ENCODE measurements at places on chromosomes 2 and 18.

- no peak for DNase-seq
Measured at GRCh38 chr18:76131738-76132137, 363.3 kb downstream of the ZNF516 start.

DNA sequence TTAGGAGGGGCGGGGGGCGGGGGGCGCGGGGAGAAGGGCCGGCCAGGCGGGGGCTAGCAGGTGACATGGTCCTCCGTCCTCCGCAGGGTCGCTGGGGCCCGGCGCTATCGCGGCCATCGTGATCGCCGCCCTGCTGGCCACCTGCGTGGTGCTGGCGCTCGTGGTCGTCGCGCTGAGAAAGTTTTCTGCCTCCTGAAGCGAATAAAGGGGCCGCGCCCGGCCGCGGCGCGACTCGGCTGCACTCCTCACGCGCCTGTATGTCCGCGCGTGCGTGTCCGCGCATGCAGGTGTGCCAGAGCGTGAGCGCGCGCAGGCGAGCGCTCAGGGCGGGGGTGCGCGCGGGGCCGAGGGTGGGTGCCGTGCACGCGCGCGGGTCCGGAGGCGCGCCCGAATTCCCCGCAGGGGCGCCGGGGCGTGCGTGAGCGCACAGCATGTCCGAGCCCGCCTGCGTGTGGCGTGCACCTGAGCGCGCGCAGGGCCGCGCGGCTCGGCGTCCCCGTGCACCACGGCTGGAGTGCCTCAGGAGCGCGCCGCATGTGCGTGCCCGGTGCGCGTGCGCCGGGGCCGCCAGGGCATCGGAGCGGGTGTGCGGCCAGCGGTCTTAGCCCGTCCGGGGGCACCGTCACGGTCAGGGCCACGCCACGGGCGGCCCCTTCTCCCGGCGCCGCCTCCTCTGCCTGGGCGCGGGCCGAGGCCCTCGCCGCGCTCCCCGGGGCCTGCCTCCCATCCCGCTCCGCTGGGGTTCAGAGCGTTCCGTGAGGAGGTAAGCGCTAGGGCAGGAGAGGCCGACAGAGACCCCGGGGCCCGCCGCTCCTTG lies 6.3 kb downstream of the SNORC start:
- DNase-seq: no peak

- DNase-seq: no peak
Measured at GRCh38 chr2:206260188-206261012, 14.1 kb upstream of the ZDBF2 start.

- no peak for DNase-seq
Measured at GRCh38 chr2:7358865-7359447, 441.7 kb downstream of the RNF144A start.

- no peak for DNase-seq
Measured at GRCh38 chr2:7180638-7181370, 263.6 kb downstream of the RNF144A start.

DNA sequence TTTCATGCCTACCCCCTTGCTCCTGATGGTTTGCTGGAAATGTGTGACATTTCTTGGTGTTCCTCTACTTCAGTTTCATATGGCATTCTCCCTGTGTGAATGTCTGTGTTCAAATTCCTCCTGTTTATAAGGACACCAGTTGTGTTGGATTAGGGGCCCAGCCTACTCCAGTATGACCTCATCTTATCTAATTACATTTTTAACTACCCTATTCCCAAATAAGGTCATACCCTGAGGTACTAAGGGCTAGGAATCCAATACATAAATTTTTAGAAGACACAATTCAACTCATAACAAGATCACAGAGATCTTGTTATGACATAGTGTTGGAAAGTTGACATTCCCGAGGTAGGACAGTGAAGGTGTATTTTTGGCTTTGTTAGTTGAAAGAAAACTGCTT lies 5.5 kb downstream of the FAM210A start:
- no peak for DNase-seq

DNA sequence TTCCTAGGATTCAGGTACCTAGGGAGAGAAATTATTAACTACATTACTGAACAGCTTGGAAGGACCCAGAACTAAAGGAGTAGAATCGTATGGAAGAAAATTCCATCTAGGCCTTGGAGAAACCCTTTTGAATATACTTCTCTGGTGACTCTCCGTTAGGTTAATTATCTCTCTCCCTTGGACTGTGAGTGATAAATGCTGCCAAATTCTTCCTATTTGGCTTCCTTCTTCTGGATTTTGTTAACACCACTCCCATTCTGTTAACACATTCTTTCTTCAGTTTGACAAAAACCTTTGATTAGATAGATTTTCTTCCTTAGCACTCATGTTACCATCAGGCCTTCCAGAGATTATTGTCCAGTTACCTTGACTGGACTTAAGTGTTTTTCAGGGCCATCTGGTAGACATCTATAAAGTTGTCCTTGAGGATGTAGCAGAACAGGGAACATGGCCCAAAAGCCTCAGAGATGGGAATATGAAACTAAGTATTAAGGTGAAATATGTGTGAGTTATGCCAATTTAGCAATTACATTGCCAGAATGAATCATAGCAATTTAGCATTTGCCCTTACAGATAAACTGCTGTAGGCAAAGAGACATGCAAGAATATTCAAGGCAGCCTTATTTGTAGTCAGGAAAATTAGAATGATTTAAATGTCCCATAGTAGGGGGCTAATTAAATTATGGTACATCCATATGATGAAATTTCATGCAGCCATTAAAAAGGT lies 6.7 kb downstream of the CYP27A1 start:
- DNase-seq: no peak

DNA sequence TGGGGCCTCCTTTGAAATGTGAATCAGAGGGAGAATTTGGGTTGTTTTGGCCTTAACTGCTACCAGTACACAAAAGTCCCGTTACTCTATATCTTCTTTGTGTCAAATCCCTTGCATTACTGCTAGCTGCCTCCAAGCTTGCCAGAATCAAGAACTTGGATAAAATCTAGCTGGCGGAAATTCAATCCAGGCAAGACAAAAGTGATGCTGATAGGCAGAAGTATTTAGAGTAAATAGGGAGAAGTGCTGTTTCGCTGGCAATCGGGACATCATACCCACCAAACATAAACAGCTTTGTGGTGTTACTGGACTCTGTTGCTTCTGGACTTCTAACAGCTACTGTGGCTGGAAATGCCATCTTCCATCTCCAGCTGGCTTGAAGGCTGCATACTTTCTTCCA lies 2.5 kb downstream of the IFIH1 start:
- DNase-seq: no peak

DNA sequence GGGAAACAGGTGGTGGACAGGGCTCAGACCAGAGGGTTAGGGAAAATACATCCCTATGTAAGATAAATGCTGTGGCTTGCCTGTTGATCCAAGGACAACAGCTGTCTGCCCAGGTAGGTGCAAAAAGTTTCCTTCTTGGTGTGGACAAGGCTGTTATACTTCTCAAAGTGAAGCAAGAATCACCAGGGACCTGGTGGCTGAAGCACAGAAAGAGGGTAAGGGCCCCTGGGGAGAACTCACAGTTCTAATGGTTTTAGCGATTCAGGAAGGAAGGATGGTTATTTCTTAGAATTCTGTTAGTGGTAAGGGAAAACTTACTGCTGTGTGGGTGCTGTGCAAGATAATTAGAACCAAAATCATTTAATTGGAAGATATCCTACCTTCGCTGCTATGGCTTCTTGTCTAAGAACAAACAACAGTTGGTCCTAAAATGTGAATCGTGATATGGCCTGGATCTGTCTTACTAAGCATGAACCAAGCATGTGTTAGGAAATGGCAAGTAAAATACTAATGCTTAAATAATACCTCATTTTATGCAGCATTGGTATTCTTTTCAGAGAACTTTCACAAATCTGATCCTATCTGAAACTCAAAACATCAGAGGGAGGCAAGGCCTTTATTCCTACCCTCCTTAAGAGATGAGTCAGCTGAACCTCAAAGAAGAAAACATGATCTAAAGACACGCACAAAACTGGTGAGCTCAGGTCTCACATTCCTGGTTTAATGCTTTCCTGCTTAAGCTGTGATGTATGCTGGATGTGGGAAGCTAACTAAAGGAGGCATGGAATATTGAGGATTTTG lies 159.2 kb upstream of the THUMPD2 start:
- no peak for DNase-seq

- no peak for DNase-seq
Measured at GRCh38 chr2:96856776-96857666, 795 bp downstream of the ANKRD39 start.

GRCh38 chr2:24912986-24913385 lies 7.1 kb downstream of the ADCY3 start:
- DNase-seq: no peak

DNA sequence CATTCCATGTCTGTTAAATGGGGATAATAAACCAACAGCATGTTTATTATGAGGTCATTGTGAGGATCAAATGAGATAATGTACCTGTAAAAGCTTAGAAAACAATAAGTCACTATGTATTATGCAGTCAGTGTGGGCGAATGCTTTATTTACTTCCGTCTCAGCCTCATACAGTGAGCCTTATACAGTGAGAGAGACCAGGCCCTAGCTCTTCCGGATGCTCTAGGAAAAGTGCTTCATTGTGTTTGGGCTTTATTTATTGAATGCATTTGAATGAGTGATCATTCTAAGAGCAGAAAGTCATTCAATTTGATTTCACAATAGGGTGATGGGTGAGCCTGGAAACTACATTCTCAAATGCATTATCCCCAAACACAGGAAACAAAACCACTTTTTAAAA lies 603.9 kb upstream of the FANCL start:
- DNase-seq: no peak

DNA sequence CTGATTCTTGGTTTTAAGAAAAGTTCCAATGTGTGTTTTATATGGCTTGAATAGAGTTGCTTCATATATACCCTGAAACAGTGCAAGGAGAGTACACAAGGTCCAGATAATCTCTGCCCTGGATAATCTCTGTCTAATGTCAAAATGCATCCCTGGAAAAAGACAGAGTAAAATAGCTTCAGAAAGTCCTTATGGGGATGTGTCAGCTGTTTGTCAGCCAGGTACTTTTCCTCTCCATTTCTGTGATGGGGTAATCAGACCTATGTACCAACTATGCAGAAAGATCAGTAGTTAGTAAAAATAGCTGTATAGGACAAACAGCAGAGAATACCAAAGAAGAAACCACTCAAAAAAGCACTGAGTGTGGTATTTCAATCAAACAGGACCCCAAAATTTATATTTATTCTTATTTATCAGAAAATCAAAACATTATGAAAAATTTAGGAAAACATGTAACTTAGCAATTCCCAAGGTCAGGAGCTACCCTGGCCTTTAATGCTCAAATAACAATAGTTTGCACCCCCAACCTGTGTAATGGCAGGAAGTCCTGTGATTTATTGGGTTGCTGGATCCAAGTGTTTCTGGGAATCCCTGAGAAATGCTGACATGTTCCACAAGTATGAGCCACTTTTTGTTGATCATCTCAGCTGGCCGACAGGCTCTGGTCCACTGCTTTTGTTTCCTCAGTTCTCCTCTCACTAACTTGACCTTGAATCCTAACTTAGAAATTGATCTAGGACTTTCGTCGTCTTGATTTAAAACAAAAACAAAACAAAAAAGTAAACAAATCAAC lies 69.6 kb downstream of the MDH1 start:
- no peak for DNase-seq

DNA sequence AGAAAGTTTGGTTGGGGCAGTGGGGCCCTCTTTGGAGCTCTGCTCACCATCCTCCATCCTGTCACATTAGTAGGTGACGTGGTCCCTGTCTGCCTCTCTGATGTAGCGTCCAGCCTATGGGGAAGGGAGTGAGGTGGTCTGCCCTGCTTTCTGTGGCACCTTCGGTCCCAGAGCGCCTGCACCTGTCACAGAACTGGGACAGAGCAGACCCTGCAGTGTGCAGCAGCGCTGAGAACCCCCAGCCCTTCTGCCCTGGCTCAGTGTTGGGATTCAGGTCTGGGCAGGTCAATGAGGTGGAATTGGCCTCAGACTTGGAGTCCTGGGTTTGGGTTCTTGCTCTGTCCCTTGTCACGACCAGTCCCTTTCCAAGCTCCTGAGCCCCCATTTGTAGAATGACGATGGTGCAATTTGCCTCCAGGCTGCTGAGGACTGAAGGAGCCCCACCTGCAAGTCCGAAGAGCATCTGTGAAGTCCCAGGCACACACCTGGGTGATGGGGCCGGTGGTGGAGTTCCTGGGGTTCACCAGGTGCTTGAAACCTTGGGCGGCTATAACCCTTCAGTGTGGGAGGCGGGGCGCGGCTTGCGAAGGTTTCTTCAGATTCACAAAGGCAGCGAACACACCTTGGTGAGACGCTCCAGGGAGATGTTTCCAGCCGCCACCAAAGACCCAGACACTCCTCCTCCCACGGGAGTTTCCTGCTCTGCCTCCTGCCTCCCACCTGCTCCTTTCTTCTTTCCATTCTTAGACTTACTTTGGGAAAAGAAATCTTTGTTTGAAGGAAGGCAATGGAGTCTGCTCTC lies 265.4 kb upstream of the HDAC4 start:
- no peak for DNase-seq

GRCh38 chr2:237418300-237418699 lies 4.3 kb upstream of the COL6A3 start:
- DNase-seq: no peak

All from effector memory CD4-positive, alpha-beta T cell (primary cell).